Hippocampal formation (tissue), 2 donors: ENCODE measurements at places on chromosomes 2 and 18.

GRCh38 chr18:41966943-41967342 is 11.9 kb downstream of the PIK3C3 start:
- DNase-seq = no peak

DNA sequence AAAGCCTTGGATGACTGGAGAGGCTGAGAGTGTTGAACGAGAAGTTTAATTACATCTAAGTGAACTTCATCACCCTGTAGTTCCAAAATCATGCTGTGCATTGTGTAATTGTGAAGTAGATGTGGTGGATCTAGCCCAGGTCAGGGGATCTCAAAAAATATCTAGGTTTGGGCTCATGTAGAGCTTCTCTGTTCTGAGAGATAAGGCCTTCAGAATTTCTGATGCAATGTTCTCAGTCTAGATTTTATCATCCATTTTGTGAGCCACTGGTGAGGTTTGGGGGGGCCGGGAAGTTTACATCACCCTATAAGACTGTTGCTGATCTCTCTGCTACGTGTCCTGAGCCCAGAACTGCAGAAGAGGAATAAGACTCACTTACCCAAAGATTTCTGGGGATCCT is 719.4 kb downstream of the SOCS6 start:
- DNase-seq = no peak

DNA sequence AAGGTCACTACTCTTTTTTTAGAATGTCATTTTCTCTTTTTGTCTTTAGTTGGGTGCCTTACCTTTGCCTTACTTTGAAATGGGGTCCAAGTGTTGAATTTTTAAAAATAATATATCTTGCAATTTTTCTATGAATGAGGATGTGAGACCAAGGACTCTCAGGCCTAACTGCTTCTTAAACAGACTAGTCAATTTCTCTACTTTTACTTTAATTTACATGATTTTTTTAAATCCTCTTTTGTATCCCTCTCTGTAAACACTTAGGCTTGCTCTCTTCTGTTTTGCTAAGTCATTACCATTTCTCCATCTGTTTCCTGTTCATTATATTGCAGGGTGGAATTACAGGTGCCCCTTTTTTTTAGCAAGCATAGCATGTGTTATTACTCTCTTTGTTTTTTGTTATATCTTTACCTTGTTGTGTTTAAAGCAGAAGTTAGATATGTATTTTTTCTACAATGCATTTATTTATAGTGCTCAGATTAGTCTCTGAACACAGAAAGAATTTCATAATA is 261.8 kb downstream of the SPAG16 start:
- DNase-seq = no peak

GRCh38 chr2:113263546-113263945 is 15.2 kb downstream of the PAX8 start:
- no peak for DNase-seq

- DNase-seq = no peak
Observed at GRCh38 chr2:30112561-30112960, 34.2 kb upstream of the YPEL5 start.

- DNase-seq = no peak
Observed at GRCh38 chr18:49123431-49123830, 172.7 kb upstream of the SMAD7 start.
